ENCODE measurements at places on chromosomes 16 and 17. TPM values are rescaled to one million over a fixed set of nuclear protein-coding genes. Genes with fewer than 3 reads are reported as not detected.

CCL1 gene
- not detected for total RNA-seq

PPP1R1B gene
- 0.46 TPM for total RNA-seq

EVPL gene
- not detected for total RNA-seq

KRTAP17-1 gene
- not detected for total RNA-seq

PMP22 gene
- 99.1 TPM for total RNA-seq

SLC16A11 gene
- total RNA-seq = 0.49 TPM

GPR179 gene
- total RNA-seq = not detected

ADAP2 gene
- total RNA-seq = 3.8 TPM

DOC2A gene
- not detected for total RNA-seq

JPT1 gene
- total RNA-seq = 17.1 TPM

PPP1R27 gene
- total RNA-seq = not detected

HOXB2 gene
- total RNA-seq = 7.9 TPM

HAS3 gene
- 0.32 TPM for total RNA-seq

SPATA22 gene
- total RNA-seq = 0.65 TPM

NPIPB6 gene
- total RNA-seq = 0.69 TPM

CSH1 gene
- not detected for total RNA-seq

MYH8 gene
- total RNA-seq = not detected

CCL23 gene
- not detected for total RNA-seq

SGCA gene
- 155 TPM for total RNA-seq

KCNJ2 gene
- total RNA-seq = 51.5 TPM

LITAFD gene
- total RNA-seq = not detected

FAM171A2 gene
- total RNA-seq = 0.51 TPM

LGALS9 gene
- total RNA-seq = 11.9 TPM

EXOC3L1 gene
- total RNA-seq = 4.1 TPM

CCT6B gene
- total RNA-seq = 2.4 TPM

ERN2 gene
- not detected for total RNA-seq

KRT12 gene
- total RNA-seq = not detected

SLC46A1 gene
- total RNA-seq = 5.0 TPM

SLC6A2 gene
- total RNA-seq = not detected

ZNF205 gene
- total RNA-seq = 6.9 TPM

HID1 gene
- 7.6 TPM for total RNA-seq
